Fibroblast of skin of right quadriceps (primary cell): ENCODE measurements at places on chromosomes 11 and 22.

DNA sequence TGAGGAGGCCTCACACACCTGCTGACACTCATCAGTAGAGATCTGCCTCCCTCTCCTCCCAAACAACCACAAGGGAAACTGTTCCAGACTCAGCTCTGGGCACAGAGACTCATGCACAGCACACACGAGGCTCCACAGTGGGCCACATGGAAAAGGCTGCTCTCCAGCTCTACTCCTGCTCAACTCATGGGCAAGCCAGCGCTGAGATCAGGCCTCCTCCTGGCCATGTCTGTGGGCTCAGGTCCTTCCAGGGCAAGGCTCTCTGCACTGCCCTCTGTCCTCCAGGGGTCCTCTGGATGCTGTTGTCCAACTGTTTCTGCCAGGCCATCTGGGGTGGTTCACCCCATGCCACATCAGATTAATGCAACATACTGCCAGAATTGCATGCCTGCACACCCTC is 46.0 kb downstream of the PLEKHA7 start:
- no peak for DNase-seq

DNA sequence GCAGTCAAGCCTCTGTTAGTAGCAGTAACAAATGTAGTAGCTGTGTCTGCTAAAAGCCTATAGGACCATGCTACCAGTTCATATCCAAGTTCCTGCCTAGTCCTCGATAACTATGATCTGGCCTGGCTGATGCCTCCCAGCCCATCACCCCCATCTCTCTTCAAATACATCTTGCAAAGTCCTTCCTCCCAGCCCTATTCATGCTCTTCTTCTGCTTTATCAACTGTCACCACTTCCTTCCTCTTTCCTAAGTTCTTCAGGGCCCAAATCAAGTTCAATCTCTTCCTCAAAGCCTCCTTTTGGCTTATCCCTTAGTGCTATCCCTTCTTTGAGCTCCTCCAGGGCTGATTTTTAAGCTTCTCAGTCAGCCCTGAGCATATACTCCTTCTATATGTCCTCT is 150.9 kb upstream of the THY1 start:
- DNase-seq: no peak

GRCh38 chr11:116981266-116981885 is 116.9 kb downstream of the SIK3 start:
- DNase-seq: peak; percentile 52

DNA sequence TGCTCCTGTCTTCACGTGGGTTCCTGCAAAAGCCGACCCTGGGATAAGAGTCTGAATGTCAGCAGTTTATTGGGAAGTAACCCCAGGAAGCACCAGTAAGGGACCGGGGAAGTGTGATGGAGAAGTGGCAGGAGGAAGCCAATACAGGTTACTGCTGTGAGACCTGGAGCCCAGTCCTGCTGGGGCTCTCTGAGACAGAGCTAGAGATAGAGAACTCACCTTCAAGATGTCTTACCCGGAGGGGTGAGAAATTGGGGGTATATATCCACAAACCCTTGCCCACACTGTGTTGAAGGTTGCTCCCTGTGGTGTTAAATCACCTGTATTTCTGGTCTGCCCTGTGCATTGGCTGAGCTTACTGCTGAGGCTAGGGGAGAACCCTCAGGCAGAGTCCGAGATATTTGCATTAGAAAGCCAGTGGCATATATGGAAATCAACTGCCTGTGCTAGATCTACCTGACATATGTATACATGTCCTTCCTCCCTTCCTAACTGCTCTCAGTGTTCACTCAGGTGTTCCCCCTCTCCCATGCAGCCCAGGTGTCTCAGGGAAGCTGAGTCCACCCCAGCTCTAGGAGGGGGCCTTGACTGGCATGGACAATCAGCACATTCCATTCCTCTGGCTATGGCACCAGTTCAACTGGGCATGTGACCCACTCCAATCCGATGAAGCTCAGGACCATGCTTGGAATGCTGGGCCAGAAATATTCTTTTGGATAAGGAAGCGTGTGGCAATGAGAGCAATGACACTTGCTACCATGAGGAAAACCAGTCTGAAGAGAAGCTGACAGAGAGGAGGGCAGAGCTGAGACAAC is 6.8 kb upstream of the MICAL2 start:
- DNase-seq: no peak

DNA sequence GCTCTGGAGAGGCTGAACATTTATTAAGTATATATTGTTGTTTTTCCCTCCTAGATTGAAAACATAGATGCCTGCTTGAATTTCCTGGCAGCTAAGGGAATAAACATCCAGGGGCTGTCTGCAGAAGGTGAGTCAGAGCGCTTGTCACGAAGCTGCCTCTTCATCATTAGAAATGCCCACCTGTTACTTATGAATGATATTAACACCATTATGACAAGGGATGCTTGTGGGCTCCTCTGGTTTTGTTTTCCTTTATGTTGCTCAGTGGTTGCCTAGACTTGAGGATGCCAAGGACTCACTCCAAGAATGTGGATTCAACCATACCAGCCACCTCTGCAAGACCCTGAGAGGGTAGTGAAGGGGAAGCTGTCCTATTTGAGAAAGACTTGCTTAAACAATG is 156.2 kb downstream of the NAV2 start:
- DNase-seq: peak; percentile 28

DNA sequence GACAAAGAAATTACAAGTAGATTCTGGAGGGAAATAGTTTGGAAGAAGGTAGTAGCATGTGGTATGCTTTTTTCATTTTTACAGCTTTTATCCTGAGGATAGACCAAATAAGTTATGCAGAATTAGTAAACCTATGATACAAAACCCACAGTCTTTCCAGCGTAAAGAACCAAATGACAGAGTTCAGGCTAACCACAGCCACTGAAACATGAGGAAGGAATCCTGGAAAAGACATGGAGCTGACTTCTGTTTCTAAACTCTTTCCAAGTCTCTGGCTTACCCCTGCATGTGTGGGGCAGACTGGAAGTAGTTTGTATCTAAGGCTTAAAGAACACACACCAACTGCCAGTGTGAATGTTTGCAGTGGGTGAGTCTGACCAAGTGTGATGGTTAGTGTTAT is 258.4 kb upstream of the TENM4 start:
- DNase-seq: peak; percentile 15

DNA sequence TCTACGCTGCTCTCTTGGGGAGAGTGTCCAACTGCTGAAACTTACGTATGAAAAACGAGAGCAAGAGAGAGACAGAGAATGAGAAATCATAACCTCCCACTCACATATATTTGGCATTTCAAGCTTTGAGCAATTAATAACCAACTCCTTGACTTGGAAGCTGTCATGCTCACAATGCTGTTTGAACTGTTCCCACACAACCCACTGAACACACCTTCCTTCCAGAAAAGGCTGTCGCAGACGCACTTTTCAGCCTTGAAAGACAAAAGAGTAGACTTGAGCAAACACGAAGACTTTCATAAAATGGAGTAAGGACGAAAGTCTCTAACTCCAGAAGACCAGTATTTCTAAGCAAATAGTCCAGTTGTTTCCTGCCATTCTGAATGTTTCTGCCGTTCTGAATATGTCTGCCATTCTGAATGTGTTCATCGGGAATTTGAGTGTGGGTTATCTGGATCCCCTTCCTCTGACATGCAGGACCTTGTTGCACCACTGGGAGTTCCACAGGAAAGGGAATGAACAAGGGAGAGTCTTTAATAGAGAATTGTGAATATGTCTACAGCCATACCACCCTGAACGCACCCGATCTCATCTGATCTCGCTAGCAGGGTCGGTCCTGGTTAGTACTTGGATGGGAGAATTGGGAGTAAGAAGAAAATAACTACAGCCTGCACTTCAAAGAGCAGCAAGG is 86.2 kb upstream of the BARX2 start:
- DNase-seq: no peak
